ENCODE measurements at places on chromosomes 4 and X.
A peak's percentile ranks its signal among the peaks of the same experiment; 100 is the strongest.

DNA sequence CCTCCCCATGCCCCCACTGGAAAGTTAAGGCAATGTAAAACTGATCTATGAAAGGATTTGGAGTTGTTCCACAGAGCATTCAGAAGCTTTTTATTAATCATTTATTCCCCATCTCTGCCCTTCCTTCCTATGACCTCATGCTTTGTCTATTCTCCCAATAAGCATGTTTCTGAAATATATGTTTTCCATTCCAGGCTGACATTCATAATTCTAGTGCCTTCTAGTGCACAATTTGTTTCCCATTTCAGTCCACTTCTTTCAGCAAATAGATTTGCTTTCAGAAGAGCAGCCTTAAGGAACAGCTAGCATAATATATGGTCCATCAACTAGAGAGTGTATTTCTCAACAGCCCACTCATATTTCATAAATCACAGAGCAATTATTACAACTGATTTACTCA lies 77.1 kb upstream of the ATXN3L start:
- DNase-seq, result peak; percentile 73

DNA sequence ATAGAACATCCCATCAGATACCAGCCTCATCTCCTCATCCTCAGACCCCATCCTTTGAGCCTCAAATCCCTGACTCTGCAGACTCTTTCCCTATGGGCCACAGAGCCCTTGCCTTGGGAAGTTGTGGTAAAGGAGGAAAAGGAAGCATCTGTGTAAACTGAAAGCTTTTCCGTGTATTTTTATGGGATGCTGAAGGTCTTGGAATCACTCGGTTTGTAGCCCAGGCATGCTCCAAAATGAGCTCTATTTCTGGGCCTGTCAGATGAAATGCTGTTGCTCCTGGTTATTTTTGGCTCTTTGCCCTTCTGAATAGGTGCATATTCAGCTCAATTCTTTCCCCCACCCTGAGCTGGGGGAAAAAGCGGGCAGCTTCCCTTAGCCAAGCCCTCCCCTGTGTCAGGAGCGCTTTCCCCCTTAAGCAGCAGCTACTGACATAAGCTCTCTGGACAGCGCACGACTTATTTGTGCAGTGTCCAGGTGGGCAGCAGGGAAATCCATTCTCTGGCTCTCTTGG lies 5.0 kb upstream of the SEL1L3 start:
- DNase-seq, result peak; percentile 84

DNA sequence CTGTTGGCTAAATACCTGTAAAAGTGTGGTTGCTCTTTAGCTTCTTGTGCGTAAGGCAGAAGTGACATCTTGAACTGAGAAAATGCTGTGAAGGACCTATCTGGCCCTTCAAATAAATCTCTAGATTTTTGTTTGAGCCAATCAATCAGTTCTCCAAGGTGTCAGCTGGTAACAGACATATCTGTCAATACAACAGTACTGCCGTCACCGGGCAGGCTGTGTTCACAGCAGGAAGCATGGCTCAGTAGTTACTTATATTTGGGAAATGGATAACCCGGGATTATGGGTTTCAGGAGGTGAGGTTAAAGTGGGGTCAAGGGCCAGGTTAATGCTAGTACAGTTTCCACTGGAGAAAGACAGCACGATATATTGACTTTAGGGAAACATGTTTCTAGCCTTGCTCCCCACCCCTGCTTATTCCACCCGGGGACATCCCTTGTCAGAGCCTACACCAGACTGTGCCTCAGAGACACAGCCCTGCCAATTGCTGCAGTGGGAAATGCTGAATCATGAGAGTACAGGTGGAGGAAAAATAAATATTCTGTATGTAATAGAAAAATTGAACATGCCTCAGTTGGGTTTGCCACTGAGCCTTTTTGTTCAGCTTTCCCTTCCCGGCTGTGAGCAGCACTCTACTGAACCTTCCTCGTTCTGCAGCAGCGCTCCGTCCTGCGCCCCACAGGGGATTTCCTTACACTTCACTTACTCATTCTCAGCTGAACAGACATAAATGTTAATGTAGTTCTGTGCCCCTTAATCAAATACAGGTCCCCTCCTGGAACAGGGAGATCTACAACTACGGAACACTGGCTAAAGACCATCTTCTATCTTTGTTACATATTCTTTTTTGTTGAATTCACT lies 121.1 kb downstream of the MGST2 start:
- DNase-seq, result no peak

DNA sequence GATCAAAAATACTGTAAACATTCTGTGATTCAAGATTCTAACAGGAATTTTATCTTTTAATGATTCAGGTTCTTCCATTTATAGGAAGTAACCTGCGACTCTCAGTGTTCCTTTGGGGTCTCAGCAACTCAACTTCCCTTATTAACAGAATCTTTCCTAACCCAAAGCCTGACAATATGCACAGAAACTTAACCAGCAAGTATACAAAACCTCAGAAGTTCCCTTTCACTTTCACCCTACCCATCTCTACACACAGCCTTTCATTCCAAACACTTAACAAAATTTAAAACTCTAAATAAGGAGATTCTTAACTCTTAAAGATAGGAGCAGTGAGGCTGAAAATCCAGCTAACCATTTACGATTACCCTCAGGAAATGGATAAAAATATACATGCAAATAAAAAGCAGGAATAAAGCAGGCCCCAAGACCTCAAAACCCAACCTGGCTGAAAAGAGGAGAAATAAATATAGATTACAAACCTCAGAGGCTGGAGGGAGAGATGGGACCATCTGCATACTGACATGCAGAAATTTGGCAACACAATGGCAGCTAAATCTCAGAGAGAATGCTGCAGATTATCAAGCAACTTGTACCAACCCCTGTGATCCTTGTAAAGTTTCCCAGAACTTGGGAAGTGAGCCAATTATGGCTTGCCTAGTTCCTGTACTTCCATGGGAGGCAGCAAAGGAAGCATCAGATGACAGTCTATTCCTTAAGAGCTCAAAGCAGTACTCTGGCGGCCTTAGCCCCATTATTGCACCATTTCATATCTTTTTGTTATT lies 101.0 kb downstream of the ATP11C start:
- peak; percentile 73 for DNase-seq

DNA sequence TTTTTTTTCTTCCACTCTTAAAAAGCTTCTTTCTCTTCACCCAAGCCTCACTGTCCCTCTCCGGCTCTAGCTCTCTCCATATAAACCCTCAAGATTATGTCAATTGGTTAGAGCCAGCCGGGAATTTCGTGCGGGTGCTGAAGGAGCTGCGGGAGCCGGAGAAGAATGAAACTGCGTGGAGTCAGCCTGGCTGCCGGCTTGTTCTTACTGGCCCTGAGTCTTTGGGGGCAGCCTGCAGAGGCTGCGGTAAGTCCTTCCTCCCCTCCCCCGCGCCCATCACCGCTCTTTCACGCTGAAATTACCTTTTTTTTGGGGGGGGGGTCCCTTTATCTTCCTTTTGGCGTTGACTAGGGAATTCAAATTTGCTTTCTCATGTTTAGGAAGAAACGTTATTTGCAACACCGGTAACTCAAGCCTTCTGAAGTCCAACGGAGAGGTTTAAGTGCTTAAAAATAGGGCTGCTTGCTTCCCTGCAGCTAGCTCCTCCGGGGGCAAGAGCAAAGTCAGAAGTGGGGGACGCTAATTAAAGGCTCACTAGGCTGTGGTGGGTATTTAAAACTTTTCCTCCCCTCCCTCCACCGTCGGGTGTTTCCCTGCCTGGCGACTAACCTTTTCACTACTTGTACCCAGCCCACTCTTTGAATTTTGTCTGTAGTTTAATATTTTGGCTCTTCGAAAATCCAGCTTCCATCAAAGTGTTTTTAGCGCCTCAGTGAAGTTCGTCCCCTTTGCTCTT lies 491 bp downstream of the COL4A5 start:
- peak; percentile 55 for DNase-seq

DNA sequence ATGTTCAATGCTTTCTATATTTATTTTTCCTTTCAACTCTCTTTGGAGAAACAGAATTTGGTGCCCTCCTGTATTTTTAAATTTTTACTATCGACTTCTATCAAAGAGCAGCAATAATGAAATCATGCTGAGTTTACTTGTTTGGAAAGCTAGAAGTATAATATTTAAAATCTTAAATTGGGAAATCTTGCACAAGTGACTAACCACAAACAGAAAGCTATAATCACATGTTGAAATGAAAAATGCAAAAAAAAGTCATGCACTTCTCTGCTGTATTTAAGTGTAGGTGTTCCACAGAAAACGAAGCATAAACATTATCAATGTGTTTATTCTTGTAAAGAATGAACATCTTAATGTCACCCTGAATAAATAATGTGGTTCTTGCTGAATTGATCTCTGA lies 306.1 kb downstream of the PCDH18 start:
- no peak for DNase-seq

GRCh38 chr4:149266301-149266700 lies 549.3 kb downstream of the IQCM start:
- no peak for DNase-seq

GRCh38 chr4:169385376-169385775 lies 114.6 kb upstream of the SH3RF1 start:
- DNase-seq, result no peak

DNA sequence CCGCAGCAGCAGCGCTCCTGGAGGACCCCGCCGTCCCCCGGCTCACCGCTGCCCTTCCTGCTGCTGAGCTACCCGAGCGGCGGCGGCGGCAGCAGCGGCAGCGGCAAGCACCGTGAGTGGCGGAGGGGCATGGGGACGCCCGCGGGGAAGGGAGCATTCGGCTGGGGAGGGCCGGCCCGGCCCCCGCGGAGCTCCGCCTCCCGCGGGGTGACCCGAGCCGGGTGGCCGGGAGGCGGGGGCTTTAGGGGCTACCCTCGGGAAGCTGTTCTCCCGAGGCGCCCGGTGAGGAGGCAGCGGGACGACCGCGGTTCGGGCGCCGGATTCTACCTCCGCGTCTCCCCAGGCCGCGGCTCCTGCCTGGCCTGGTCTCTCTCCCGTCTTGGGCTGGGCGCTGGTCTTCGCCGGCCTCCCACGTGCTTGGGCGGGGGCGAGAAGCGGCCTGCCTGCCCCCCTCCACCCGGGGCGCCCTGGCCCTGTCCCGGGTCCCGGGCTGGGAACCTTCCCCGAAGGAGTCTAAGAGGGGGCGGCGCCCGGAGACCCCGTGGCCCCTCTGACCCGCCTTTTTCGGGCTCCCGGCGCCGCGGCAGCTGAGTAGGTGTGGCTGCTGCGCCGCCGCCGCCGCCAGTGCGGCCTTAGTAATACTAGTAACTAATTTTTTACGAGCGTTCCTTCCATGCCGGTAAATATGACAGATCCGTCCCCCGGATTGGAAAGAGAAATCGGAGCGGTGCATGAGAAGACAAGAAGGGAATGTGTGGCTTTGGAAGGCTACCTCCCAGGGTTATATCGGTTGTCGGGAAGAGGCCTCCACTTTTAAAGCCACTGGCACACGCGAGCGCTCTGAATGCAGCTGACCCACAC lies 16.4 kb upstream of the RUFY3 start:
- peak; percentile 71 for DNase-seq

DNA sequence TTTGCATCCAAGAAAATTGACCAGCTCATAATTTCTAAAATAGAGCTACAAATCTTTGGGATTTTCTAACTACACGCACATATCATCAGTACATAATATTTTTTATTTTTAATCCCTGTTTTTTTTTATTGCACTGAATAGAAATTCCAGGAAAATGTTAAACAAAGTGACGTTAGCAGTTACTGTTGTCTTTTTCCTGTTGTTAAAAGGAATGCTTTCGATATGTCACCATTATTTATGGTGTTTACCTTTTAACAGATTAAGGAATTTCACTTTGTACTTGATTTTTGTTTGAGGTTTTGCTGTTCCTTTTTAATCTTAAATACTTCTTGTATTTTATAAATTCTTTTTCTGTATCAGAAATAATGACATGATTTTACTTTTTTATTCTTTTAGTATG lies 89.7 kb downstream of the TMEM144 start:
- peak; percentile 60 for DNase-seq

DNA sequence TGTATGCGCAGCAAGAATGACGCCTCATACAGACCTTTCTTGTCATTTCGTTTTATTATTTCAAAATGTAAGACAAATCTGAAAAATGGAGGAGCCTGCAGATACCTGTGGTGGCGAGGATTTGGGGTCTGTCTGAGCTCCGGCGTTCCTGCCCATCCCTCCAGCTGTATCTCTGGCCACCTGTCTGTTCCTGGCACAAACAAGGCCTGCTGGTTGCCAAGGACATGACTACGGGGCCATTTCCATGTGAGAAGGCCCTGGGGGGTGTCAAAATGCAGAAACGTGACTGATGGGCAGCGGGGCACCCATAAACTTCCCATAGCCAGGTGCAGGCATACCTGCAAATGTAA lies 591 bp upstream of the TSPAN7 start:
- DNase-seq, result peak; percentile 4

DNA sequence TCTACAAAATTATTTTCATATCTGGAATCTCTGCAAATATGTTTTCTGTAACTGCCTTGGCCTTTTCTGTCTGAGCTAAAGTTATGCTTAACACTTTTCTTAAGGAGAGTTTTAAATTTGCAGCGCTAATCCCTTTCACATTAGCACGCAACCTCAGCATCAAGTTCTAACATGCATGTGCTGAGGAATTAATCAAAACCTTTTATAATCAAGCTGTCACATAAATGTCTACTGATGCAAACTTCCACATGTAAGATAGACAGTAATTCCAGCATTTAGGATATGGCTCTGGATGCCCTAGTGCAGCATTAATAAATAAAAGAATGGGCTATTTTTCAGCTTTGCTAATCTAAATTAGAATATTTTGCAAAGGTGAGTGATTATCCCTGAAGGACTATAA lies 17.5 kb upstream of the NEIL3 start:
- no peak for DNase-seq

GRCh38 chrX:1591863-1592469 lies 562 bp downstream of the AKAP17A start:
- no peak for DNase-seq

DNA sequence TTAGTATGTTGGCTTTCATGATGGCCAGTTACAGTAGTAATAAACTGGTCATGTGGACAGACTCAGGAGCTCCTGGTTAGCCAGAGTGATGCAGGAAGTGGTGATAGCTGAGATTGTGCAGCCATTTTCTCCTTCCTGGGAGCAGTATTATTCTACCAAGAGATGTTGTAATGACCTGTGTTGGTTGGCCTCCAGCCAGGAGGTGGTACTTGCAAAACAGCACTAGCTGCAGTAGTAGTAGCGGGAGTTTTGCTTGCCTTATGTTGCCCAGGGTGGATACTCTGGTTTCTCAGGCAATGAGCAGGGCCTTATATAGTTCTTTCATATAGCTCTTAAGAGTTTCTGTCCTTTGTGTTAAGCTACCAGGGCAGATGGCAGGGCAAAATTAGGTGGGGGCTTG lies 998.8 kb downstream of the GLUD2 start:
- DNase-seq, result no peak

DNA sequence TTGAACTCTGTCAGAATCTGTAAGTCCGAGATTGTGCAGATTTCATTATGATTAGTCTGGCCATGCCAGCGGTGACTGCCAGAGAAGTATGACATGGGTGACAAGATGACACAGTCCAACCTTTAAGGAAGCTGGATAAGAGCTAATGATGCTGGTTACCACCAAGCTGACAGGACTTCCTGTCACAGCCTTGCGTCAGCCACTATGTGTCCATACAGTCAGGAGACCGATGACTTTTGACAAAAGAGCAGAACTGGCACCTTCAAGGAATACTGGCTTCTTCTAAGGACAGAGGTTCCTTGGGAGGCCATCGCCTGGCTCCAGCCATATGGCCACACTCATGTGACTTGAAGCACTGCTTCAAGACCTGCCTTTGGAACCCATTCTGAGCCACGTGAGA lies 67.2 kb upstream of the TFDP3 start:
- DNase-seq, result no peak

- no peak for DNase-seq
Measured at GRCh38 chr4:44660396-44660795, 9.0 kb upstream of the YIPF7 start.
